ENCODE measurements at places on chromosomes 1 and 21. TPM values are rescaled to one million over a fixed set of nuclear protein-coding genes. Genes with fewer than 3 reads are reported as not detected.

DNA sequence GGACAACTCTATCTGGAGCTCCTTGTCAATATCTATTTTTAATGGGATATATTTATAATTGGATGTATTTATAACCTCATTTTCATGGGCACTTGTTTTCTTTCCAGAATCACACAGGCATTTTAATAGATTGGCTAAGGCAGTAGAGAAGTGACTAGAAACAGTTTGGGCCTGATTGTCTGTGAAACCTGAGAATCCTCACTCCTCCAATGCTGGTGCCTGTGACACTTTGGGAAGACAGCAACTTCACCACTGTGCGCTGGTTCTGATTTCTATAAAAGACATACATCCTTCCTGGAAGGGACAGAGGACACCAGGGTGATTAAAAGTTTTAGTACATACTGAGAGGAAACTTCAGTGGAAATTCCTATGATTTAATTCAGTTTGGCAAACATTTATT is 39.6 kb upstream of the RXRG start:
- DNase-seq, result no peak

DNA sequence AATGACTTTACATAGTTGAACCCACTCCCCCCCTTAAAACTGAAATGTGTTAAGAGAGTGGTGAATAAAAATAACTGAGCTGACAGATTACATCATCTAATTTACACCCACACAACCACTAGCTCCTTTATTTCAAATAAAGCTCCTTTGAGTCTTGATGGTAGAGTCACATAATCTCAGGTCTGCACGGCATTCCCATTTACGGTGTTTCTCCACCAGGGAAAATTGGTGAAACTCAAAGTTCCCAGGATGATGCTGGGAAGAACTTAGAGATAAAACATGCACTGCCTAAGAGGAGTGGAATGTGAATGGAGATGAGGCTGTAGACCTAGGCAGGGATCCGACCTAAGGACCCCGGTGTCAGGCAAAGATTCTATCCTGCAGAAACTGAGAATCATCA is 727.8 kb upstream of the ADAMTS5 start:
- DNase-seq, result no peak

Gene GBP4
- total RNA-seq, result 37.2 TPM

DNA sequence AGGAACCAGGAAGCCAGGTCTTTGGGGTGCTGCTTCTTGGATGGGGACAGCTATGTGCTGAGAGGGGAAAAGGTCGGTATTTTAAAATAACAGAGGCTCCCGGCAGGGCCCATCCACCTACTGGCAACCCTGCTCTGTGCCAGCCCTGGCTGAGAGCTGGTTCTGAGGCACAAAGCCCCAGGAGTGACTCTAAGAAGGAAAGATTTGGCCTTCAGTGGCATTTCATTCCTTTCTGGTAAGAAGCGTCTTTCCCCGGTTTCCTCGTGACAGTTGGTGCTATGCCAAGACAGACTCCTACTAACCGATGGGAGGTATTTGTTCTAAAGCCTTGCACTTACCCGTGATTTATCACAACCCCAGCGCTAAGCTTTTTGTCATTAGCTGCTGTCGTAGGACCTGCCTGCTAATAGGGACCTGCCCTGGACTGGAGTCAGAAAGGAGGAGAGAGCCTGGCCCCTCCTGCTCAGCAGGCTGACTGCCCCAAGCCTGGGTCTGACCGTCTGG is 123.1 kb upstream of the ADAR start:
- DNase-seq, result no peak

Gene KCNE2
- total RNA-seq, result 0.31 TPM

DNA sequence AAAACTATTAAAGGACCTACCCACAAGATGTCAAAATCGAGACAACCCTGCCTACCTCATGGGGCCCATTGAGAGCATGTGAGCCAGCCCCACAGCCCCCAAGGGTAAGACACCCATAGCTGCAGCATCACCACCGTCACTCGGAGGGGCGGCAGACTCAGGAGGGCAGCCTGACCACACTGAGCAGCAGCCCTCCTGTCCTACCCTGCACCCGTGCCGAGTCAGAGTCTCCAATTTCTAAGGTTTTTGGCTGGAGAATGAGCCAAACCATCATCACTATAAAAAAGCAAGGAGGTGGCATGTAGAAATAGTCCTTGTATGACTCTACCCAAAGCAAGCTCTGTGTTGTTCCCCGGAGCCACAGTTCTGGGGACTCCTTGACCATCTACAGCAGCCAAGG is 94.7 kb downstream of the SSBP3 start:
- no peak for DNase-seq

- DNase-seq, result no peak
These were observed 356.3 kb downstream of the PLPP3 start for GRCh38 chr1:56222914-56223540.

Gene SLC2A5
- total RNA-seq, result not detected

GRCh38 chr1:239719642-239720258 is 333.4 kb downstream of the CHRM3 start:
- no peak for DNase-seq

DNA sequence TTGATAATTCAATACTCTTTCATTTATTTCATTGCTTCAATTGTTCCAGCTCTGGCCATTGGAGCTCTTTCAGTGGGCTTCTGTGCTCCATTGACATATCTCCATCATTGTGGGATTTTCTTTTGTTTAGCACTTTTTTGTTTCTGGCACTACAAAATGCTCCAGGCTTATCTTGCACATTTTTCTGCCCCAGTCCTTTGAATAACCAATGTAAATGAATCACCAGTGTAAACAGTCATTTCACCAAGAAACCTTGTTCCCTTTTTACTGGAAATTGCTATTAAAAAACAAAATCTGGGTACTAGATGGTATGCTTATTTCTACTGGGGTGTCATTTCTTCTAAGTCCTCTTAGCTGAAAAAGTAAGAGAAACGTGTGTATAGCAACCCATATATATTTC is 173.0 kb upstream of the LYPLAL1 start:
- no peak for DNase-seq

DNA sequence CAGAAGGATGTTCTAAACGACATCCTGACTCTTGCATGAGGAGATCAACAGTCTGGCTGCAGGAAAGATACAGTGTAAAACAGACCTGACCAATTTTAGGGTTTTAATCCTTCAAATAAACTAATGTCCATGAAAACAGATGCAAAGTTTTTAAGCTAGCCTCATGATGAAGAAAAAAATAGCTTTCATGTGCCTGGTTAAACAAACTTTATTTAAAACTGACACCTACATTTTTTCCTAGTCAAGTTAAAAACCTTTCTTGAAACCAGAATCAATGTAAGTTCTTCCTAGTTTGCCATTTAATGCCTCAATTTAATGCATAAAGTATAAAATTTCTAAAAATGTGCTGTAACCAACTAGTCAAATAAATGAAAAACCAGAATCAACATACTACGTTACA is 2.9 kb downstream of the WDR26 start:
- no peak for DNase-seq

DNA sequence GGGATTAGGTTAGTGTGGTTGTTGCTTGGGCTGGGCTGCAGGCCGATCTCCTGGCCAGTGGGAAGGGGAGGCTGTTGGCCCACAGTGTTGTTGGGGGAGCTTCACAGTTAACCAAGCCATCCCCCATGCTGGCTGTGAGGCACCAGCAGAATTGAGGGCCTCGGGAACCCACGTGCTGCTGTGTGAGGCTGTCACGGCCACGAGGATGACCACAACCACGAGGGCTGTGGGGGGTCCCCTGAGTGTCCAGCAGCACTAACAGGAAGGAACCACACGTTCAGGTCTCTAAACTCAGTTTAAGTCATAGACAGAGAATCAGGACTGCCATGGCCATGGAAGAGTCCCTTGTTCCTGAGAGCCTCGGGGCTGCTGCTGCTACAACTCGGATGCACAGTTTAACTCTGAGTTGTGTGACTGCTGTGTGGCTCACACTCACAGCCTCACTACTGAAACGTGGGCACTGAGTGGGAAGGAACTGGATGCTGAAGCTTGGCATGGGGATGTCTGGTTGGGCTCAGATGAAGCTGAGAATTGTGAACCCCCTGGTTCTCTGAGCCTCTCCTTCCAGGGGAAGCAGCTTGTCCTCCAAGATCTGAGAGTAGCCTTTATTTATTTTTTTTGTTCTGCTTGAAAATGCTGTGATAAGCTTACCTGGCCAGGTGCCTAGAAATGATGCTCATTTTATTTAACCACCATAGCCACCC is 4.8 kb upstream of the MMEL1 start:
- DNase-seq, result no peak

Gene LCE3D
- total RNA-seq, result not detected

DNA sequence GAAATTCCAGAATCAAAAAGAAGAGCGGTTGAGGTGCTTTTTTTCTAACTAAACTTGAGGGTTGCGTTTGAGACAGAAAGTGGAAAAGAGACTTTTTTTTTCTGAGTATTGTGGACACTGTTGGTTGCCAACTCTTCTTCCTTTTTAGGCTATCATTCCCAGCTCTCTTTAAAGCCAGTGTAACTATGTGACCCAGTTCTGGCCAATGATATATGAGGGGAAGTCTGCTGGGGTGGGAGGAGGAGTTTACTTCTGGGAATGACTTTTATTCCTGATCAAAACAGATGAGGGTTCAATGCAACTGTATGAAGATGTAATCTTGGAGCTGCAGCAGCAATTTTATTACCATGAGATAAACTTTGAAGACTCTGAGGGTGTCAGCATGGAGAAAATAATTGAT is 17.3 kb upstream of the NMNAT2 start:
- DNase-seq, result no peak
